Stimulated activated CD4-positive, alpha-beta T cell treated with anti-CD3 and anti-CD28 coated beads, Interleukin-1b, Interleukin-23, amount 100 ng/mL, for 4 hours (primary cell): ENCODE measurements at places on chromosomes 4 and X.

DNA sequence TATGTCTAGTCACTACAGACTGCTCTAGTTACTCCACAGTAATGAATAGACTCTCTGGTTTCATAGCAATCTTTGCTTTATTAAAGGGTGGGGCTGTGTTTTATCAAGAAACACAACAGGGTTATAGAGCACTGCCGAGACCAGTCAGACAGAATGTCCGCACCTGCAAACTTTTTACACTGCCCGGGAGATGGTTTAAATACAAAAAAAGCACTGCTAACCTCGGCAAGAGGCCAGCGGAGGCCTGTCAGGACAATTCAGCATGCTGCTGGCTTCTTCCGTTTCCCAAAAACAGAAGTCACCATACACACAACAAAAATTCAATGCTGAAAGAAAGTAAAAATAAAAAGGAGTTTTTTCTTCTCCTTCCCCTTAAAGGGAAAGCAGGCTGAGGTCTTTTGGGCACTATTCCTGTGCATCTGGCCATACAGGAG is 67.4 kb downstream of the IRF2 start:
- no peak for DNase-seq

DNA sequence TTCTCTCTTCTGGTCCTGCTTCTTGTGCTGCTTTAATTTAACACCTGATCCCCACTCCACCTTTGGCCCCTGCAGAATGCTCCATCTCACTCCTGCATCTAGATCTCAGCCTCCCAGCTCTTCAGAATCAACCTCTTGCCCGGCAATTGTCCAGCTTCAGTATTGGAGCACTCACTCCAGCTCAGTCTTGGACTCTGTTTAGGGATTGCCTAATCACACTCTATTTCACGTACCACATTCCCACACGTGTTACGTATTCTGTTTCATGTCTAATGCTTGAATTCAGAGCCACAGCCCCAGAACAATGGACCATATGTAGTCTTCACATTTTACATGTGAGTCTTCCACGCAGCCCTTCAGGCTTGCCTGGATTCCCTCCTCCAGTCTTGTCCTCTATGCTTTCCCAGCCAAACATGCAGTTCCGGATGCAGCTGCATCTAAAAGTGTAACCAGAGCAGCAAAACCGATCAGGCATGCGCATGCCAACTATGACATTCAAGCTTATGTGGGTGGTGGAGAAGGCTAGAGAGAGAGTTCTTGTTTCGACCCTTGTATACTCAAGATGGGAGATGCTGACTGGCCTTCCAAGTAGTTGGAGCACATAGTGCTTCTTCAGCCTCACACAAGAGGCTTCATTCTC is 105.2 kb upstream of the FAM9A start:
- no peak for DNase-seq

GRCh38 chr4:77952457-77952856 is 89.8 kb downstream of the MRPL1 start:
- no peak for DNase-seq

GRCh38 chrX:50407976-50408375 is 62.6 kb downstream of the DGKK start:
- no peak for DNase-seq

DNA sequence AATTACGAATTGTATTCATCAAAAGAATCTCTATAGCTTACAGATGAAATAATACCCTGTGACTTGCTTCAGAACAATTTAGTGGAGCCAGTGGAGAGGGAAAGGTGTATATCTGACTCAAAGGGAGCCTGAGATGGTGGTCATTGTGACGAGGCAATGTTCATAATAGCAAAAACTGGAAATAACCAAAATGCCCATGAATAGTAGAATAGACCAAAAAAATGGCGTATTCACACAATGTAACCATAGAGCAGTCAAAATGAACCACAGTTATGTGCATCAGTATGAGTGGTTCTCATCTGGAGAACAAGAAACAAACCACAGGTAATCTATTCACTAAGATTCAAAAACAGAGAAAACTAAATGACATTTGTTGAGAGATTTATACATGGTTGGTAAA is 125.3 kb upstream of the CLNK start:
- no peak for DNase-seq

DNA sequence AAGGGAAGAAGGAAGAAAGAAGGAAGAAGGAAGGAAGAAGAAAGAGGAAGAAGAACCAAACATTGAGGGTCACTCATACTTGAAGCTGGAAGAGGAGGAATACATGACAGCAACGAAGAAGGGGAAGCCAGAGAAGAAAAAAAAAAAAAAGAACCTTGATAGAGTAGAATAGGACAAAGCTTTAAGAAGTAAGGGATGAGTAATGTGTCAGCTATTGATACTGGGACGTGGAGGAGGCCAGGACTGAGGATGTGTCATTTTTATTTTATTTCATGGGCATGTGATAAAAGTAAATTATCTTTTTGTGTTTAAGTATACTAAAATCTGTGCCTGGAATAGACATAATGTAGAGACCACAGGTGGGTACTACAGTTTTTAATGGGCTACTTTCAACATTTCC is 6.4 kb downstream of the EDA2R start:
- no peak for DNase-seq

DNA sequence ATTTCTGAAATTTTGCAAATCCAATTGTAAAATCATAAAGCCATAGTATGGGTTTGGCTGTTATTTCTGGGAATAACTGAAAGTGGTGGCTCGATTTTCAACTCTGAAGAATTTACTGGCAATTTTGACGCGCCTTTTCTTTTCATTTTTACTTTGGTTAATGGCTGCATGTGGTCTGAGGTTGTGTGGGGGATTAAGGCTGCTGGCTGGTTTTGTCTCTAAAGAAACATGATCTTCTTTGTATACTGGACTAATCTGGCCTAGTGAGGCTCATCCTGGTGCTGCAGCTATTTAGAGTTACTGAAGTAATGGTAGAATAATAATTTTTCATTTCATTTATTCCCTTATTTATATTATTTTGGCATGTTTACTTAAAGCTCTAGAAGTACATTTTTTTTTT is 164.0 kb downstream of the RNF150 start:
- no peak for DNase-seq

- DNase-seq = no peak
These were observed 11.2 kb downstream of the CDKN2AIP start for GRCh38 chr4:183455431-183456195.

DNA sequence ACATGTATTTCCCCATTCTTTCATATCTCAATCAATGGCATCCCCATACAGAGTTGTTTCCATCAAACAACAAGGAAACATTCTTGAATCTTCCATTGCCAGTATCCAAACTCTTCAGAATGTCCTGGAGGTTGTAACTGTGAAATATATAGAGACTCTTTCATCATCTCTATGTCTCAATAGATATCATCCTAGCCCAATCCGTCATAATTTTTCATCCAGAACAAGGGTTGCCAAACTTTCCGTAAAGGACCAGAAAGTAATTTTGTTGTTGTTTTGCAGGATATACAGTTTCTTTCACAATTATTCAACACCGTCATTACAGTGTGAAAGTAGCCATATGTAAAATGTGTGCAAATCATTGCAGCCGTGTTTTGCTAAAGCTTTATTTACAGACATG is 15.2 kb upstream of the CXCL6 start:
- DNase-seq = no peak

- DNase-seq = no peak
These were observed 95.8 kb upstream of the TENM3 start for GRCh38 chr4:182147391-182147790.
